ENCODE measurements at places on chromosomes 2 and 18. TPM values are rescaled to one million over a fixed set of nuclear protein-coding genes. Genes with fewer than 3 reads are reported as not detected.

GRCh38 chr2:28629910-28630309, 121.7 kb upstream of the PPP1CB start:
- no peak for DNase-seq
- peaks cover 8% of the 10 kb centered on the region for H3K4me1 ChIP-seq
- no peak overlapping the region for H3K4me3 ChIP-seq
- no peaks in the 10 kb centered on the region for H3K27me3 ChIP-seq
- H3K36me3 ChIP-seq, result no peaks in the 10 kb centered on the region

DNA sequence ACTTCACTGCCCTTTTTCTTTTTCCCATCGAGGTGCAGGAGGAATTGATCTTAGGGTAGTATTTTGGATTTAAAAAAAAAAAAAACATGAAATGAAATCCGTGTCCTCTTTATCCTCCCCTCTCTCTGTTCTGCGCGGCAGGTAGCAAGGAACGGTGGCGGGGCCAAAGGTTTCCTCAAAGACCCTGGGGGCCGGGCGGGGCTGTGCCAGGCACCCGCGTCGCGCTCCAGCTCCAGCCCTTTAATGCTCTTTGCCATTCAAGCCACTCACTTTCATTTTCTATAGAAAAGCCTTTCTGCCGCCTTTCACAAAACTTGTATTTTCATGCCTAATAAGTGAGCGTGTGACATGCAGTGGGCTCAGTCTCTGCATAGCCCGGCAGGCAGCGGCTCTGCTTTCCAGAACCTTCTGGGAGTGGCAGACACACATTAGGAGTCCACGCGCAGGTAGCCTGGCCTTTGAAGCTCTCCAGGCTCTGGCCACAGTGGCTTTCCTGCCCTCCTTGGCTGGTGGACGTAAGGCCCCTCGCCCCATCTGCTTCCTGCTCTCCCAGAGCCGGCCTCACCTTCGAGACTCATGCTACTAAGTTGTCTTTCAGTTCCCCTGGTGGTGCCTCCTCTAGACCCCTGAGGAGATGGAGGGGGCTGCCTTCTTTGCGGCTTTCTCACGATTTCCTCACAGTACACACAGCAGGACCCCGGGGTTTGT, 41.7 kb downstream of the AGAP1 start:
- no peak overlapping the region for H3K27ac ChIP-seq
- DNase-seq, result no peak
- H3K36me3 ChIP-seq, result no peaks in the 10 kb centered on the region
- H3K4me1 ChIP-seq, result peaks cover 8% of the 10 kb centered on the region
- H3K4me3 ChIP-seq, result no peak overlapping the region

DNA sequence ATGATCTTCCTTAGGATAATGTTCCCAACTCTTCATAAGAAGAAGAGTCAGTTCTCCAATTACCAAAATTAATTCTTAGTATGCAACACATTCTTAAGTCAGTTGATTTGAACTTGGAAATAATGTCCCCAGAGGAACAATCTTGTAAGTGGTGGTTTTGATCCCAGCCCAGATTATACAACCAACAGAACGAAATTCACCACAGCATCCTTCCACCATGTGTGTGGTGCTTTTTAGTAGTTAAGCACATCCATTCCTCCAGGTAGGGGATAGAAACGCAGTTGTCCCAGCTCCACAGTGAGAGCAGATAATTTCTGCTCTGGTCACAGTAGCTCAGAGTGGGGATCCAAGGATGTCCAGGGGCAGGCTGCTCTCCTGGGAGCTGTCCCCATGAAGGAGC, 161.7 kb upstream of the SLC39A10 start:
- H3K4me3 ChIP-seq, result no peak overlapping the region
- H3K27me3 ChIP-seq, result no peaks in the 10 kb centered on the region
- no peak for DNase-seq
- H3K4me1 ChIP-seq, result no peaks in the 10 kb centered on the region
- no peak overlapping the region for H3K27ac ChIP-seq
- no peaks in the 10 kb centered on the region for H3K36me3 ChIP-seq

DNA sequence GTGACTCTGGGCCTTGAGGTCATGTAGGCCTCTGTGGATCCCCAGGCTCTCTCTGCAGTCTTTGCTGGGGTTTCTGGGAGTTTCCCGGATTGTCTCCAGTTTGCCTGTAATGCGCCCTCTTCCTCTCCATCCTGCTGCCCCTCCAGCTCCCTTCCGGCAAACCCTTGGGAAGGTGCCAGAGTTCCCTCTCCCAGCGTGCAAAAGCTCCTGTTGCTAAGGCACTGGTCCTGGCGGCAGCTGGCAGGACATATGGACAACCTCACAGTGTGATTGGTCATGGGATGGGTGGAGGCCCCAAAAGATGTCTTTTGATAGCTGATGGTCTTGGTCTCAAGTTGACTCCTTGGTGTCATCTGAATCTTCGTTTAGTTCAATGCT, 320.1 kb downstream of the CYP26B1 start:
- DNase-seq, result no peak
- no peaks in the 10 kb centered on the region for H3K4me1 ChIP-seq
- no peaks in the 10 kb centered on the region for H3K36me3 ChIP-seq
- H3K27ac ChIP-seq, result no peak overlapping the region

DNA sequence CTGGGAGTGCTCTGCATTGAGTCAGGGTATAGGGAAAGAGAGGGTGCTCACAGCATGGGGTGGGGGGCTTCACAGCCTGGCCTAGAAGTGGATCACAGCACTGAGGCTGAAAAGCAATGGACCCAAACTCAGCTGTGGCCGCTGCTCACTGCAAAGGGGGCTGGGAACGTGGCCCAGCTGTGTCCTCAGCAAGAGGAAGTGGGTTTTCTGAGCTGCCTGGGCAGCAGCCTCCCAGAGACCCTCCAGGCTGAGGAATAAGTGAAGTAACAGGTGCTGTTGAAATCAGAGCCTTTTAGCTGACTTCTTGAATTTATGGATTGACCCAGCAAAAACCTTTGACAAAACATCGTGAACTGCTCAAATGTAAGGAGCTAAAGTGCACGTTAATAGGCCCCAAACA, 35.2 kb downstream of the PTGR3 start:
- H3K36me3 ChIP-seq, result no peaks in the 10 kb centered on the region
- no peak overlapping the region for H3K27ac ChIP-seq

DNA sequence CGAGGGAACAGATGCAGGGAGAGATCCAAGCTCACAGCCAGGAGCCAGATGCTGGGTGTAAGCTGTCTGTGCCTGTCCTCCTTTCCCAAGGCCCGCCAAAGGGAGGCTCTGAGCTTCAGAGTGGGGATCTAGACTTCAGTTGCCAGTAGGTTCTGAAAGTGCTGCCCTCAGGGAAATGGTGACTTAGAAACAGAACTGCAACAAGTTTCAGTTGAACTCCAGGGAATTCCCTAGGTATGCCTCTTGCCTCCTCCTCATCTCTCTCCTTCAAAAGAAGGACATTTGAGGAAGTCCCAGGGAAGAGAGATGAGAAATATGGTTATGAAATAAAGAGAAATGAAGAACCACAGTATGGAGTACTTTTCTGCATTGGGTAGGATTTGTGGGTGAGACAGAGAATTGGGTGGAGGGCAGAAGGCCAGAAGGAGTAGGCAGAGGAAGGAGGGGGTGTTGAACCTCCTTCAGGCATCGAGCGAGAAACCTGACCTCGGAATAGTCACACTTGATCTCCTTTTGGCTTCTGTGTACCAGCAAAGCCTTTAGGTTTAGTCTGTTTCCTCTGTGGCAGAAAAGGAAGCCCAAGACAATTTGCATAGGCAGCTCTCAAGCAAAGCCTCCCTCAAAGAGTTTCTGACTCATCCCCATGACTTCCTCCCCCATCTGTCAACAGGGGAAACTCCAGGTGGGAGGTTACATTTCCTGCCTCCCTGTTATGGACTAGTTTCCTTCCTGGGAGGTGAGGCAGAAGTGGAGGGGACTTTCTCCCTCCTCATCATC, 45.7 kb downstream of the QPCT start:
- H3K4me3 ChIP-seq, result no peak overlapping the region
- no peaks in the 10 kb centered on the region for H3K36me3 ChIP-seq
- peaks cover 5% of the 10 kb centered on the region for H3K4me1 ChIP-seq
- H3K27ac ChIP-seq, result peak overlapping the region; percentile 55
- no peak for DNase-seq
- H3K27me3 ChIP-seq, result no peaks in the 10 kb centered on the region

Gene RRM2
- total RNA-seq, result 54.3 TPM

Gene DSG1
- total RNA-seq, result not detected

Gene KCNE4
- 0.42 TPM for total RNA-seq

Measured in colonic mucosa (tissue), 4 donors.